AG10803 (cell line): ENCODE measurements at places on chromosomes 11 and 22.

DNA sequence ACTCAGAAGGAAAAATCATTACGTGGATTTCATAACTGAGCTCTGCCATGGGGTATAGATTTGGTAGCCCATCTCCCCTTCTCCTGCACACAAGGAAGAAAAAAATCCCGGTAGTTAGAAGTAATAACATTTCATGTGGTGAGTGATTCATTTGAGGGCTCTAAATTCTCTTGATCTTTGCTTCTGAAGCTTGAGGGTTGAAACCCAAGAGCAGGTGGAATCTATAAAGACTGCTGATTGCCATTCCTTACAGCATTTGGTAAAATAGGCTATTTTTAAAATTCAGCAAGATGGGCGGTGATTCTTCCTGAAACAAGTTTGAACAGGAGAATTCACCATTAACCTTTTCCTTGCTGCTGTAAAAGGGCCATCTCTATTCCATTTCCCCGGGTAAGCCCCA lies 266.1 kb downstream of the CADM1 start:
- DNase-seq, result no peak

- DNase-seq, result no peak
Measured at GRCh38 chr11:99148352-99148751, 127.6 kb downstream of the CNTN5 start.

DNA sequence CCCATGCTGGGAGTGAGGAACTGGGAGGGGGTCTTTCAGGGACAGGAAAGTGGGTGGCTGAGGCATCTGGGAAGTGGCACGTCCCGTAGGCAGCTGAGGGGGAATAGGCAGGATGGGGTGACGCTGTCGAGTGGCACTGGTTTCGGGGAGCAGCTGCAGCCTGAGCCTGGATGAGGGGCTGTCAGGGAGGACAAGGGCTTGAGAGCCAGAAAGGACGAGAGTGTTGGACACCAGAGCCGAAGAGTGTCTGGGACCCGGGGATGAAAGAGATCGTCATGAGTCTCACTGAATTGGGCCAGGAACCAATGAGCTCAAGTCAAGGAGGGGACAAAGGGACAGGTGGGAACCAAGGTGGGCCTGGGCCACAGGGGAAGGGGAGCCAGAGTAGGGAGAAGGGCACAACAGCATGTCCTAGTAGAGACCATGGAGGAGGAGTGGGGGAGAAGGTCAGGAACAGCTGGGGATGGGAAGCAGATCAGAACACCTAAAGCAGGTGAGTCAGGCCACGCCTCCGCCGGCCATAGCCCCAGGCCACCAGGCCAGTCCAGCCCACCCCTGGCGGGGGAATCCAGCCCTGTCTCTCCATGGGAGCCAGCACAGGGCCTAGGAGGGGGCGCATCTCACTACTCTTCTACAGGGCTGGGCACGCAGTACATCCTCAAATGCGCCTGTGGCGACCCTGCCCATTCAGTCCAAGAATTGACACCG lies 4.2 kb downstream of the RAB3IL1 start:
- no peak for DNase-seq

DNA sequence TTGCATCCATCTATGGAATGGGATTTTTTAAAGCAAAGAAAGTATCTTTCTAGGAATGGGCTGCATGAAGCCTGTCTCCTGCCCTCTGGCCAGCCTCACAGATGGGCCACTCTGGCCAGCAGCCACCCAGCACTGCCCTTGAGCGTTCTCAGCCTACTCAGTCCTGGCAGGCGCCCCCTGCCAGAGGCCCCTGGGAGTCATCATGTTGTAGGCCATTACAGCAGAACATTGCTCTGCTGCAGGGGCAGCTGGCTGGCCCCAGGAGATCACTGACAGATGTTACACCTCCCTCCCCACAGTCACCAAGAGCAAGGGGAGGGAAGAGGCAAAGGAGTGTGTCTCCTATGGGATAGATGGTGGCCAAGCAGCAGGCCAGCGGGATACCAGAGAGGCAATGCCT lies 363.7 kb downstream of the NXPE2 start:
- no peak for DNase-seq

GRCh38 chr11:8080674-8081590 lies at the start of gene TUB:
Gene TUB (plus strand): TSS chr11:8081211. CDS start chr11:8081511, 300 bp downstream.
- peak; percentile 28 for DNase-seq

GRCh38 chr11:61509043-61510029 lies 787 bp downstream of the LRRC10B start:
- DNase-seq, result peak; percentile 63
